Activated CD4-positive, alpha-beta T cell treated with anti-CD3 and anti-CD28 coated beads for 48 hours (primary cell): ENCODE measurements at places on chromosomes 4 and X.
A peak's percentile ranks its signal among the peaks of the same experiment; 100 is the strongest.

- peak; percentile 9 for DNase-seq
Measured at GRCh38 chrX:72714478-72714916, 391 bp upstream of the PHKA1 start.

GRCh38 chrX:10685923-10686595 is 65.7 kb upstream of the MID1 start:
- no peak for DNase-seq

GRCh38 chr4:102809691-102810090 is 17.7 kb downstream of the UBE2D3 start:
- DNase-seq: no peak

DNA sequence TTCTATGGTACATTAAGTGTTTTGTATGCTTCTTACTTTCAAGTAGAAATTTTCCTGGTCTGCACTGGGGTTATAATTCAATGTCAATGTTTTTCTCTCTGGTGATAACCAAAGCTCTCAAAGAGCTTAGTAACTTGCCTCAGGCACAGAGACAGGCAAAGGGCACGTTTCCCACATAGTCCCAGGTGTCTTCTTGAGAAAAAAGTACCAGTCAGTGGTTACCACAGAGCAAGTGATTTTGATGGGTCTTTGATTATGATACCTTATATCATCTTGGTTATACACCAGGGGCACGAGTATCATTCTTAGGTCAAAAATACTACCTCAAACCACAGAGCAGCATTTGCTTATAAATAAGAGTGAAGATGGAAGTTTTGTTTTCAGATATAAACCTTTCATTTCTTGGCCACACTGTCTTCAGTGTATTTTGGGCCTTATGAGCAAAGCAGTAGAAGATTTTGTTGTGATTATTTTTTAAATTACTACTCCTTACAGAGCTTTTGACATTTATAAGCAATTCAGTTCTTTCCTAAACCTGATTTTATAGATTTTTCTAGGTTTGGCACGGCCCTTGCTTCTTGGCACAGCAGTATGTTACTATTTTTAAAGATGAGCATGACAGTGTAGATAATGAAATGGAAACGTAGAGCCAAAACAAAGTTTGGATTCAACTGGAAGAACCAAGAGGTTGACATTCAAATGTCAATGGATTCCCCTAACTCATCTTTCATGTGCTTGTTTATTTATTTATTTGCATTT is 85.3 kb upstream of the TLL1 start:
- DNase-seq: no peak

GRCh38 chr4:179437962-179438361 is 1995.7 kb upstream of the AGA start:
- no peak for DNase-seq

DNA sequence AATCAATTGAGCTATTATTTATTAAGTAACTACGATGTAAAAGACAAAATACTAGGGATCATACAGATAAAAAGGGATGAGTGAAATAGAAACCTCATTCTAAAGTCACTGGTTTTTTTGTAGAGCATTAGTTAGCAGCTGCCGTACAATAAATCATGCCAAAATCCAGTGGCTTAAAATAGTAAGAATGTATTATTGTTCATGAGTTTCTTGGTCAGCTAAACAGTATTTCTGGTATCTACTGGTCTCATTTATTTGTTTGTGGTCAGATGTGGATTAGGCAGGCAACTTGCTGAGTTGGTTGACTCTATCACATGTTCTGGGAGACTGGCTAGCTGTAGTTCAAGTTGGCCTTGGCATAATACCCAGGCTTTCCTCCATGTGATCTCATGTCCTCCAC is 667.3 kb downstream of the GALNTL6 start:
- DNase-seq: no peak

DNA sequence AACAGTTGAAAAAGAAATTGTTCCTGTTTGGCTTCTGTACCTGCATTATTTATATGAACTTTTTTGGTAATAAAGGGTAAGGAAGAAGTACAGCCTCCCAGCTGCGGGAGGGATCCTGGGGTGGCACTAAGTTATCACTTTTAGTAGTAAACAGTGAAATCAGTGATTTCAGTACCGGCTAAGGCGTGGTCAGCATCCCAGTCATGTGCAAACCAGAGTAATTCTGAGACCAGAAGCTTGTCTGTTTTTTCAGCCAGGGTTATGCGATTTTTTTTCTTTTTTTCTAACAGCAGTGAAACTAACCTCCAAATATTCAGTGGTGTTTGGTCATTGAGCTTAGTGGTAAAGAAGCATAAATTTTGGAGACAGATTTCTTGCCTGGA is 3.3 kb downstream of the EGF start:
- DNase-seq: peak; percentile 11

GRCh38 chr4:4395849-4396627 is 9.1 kb downstream of the NSG1 start:
- DNase-seq: no peak

DNA sequence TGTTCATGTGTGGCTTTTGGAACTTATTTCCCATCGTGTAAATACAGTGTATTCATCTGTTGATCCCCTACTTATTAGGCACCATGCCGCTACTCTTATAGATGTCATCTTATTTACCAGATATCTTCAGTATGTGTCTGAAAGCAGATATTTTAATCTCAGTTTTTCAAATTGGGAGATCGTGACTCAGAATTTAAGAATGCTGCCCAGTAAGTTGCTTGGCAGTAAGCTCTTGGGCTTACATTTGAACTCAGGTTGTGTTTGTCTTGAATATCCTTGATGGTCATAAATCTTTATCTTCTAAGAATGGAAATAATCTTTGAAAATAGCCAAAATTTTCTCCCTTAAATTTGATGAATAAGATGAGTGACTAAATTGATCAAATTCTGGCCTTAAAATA is 45.9 kb upstream of the RPA4 start:
- no peak for DNase-seq

GRCh38 chrX:47026198-47026597 is 52.0 kb upstream of the RGN start:
- DNase-seq: no peak

DNA sequence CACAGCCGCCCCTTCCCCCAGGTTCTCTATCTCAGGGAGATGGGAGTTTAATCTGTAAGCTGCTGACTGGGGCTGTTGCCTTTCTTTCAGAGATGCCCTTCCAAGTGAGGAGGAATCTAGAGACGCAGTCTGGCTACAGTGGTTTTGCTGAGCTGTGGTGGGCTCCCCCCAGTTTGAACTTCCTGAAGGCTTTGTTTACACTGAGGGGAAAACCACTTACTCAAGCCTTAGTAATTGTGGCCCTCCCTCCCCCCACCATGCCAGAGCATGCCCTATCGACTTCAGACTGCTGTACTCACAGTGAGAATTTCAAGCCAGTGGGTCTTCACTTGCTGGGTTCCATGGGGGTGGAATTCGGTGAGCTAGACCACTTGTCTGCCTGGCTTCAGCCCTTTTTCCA is 131.3 kb downstream of the FAAH2 start:
- DNase-seq: no peak

- peak; percentile 28 for DNase-seq
Measured at GRCh38 chrX:107324493-107325310, 118.3 kb downstream of the DNAAF6 start.

DNA sequence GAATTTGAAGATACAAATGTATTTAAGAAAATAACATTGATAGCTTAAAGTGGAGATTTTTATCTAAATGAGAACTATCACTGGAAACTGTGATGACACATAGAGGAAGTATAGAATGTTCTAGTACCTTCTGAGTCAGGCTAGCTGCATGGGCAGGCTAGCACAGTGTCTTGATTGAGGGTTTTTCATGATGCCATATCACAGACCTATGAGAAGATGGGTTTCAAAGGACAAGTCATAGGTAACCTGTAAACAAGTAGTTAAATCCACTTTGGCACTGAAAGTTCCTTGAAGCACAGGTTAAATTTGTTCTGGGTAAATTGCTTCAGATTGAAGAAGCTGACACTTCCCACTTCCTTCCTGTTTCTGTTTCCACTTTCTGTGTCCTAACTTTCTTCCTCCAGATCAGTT is 48.2 kb upstream of the CDKN2AIP start:
- no peak for DNase-seq

DNA sequence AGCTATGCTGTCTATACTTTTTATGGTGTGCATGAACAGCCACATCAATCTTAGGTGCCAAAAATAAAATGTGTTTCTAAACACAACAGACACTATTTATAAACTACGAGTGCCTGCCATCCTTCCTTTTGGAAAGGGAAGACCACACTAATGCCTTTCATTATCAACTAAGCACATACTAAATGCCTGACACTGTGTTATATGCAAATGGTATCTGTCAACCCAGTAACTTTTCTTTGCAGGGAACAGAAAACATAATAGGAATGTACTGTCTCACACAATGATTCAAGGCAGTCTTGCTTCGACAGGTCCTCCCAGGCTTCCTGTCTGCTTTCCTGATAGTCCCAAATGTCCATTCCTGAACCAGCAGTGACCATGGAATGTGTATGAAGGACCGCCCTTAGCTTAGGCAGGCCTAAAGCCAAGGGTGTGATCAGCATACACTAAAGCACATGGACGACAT is 43.8 kb downstream of the ADGRA3 start:
- DNase-seq: no peak

- no peak for DNase-seq
Measured at GRCh38 chrX:12469296-12469695, 321.9 kb upstream of the PRPS2 start.

DNA sequence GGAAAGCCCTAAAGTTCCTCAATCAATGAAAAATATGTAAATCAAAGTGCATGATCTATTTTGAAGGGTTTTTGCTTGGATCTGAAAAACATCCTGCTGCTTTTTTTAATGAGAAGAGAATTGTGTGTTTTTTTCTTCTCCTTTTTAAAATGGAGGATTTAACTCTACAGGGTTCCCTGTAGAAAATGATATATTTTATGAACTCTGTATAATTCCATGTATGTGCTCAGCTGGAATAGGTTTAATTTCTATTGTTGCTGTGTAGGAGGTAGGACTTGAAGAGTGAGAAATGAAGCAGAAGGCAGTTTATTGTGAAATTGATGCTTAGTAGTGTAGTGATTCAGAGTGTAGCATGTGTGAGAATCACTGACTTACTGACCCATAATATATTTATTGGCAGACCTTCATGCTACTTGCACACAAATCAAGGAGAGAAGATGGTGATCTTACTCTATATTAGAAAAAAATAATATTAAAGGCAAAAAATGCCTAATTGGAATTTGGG is 286.8 kb upstream of the FSTL5 start:
- DNase-seq: no peak

GRCh38 chrX:29640106-29640505 is 575.3 kb upstream of the MAGEB2 start:
- DNase-seq: no peak

- no peak for DNase-seq
Measured at GRCh38 chr4:7725951-7726350, 213.7 kb downstream of the AFAP1 start.

GRCh38 chr4:101451086-101451485 is 103.8 kb upstream of the PPP3CA start:
- no peak for DNase-seq

DNA sequence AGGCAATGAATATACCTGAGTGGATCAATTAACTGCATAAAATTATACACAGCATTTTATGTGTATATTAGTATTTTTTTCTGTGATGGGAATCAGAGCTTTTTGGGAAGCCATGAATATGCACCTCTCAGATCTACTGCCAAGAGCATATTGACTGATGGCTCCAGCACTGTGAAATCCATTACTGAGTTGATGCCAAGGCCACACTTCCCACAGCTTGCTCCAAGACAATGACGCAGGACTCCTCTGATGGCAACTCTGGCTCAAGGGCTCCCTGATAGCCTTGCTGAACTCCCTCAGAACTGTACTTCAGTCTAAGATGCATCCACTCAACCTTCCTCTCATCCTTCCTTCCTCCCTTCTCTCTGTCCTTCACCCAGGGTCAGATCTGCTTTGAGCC is 82.7 kb downstream of the OTC start:
- no peak for DNase-seq

DNA sequence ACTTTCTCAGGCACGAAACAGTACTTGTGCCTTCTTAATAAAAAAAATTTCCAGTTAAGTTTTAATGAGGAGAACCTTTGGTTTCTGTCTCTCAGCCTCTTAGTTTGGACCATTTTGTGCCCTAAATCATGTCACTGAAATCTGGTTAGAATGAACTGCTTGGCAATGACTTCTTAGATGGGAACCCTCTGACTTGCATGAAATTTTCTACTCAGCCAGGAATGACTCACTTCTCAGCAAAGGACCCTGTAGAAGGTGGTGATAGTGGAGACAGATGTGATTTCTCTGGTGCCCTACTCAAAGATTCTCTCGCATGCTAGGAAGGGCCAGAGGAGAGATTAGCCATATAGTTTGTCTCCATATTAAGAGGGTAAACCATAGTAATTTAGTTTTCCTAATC is 50.5 kb downstream of the RASL11B start:
- no peak for DNase-seq

- no peak for DNase-seq
Measured at GRCh38 chrX:130251671-130252070, 17.0 kb downstream of the ZNF280C start.

DNA sequence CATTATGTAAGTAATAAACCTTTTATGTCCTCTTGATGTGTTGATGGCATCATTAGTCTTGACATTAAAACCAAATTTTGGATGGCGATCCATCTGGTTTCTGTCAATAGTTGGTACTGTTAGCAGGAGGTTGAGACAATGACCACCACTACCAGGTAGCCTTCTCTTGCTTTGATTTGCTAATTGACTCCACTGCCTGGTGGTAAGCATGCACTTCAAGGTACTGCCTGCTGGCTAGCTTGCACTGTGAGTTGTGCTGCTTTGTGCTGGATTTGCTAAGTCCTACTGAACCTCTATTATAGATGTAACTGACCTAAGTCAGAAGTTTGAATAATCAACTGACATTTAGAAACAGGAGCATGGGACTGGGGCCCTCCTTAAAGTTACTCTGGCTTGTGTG is 46.3 kb downstream of the ATP1B4 start:
- DNase-seq: no peak

GRCh38 chr4:45453258-45453853 is 670.5 kb downstream of the GABRG1 start:
- DNase-seq: no peak
